Activated CD8-positive, alpha-beta memory T cell treated with anti-CD3 and anti-CD28 coated beads for 1 hour (primary cell): ENCODE measurements at places on chromosomes 5 and 9.

DNA sequence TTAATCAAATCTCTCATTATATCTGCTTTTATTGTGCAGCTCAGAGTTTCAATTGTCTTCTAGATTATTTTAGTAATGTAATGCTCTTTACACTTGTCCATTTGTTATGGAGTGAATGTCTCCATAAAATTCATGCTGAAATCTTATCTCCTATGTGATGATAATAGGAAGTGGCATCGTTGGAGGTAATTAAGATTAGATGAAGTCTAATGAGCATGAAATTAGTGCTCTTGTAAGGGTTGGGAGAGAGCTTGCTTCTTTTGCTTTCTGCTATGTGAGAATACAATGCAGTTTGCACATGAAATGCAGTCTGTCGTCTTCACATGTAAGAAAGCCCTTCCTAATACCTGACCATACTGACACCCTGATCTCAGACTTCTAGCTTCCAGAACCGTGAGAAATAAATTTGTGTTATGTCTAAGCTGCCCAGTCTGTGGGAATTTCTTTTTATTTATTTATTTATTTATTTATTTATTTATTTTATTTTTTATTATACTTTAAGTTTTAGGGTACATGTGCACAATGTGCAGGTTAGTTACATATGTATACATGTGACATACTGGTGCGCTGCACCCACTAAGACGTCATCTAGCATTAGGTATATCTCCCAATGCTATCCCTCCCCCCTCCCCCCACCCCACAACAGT, 1399.2 kb upstream of the CDH6 start:
- no peak for DNase-seq

DNA sequence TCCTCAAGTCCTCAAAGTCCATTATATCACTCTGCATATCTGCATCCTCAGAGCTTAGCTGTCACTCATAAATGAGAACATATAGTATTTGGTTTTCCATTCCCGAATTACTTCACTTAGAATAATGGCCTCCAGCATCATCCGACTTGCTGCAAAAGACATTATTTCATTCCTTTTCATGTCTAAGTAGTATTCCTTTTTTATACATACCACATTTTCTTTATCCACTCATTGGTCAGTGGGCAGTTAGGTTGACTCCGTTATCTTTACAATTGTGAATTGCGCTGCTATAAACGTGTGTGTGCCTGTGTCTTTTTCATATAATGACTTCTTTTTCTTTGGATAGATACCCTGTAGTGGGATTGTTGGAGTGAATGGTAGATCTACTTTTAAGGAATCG, 117.2 kb downstream of the OR2K2 start:
- DNase-seq, result no peak

GRCh38 chr9:7172154-7173115, 414.7 kb downstream of the KDM4C start:
- no peak for DNase-seq

- no peak for DNase-seq
Observed at GRCh38 chr9:124809211-124809610, 32.3 kb downstream of the OLFML2A start.

GRCh38 chr5:115579216-115579615, 23.1 kb downstream of the TICAM2 start:
- no peak for DNase-seq

- no peak for DNase-seq
Observed at GRCh38 chr5:51661646-51662265, 278.5 kb downstream of the ISL1 start.

DNA sequence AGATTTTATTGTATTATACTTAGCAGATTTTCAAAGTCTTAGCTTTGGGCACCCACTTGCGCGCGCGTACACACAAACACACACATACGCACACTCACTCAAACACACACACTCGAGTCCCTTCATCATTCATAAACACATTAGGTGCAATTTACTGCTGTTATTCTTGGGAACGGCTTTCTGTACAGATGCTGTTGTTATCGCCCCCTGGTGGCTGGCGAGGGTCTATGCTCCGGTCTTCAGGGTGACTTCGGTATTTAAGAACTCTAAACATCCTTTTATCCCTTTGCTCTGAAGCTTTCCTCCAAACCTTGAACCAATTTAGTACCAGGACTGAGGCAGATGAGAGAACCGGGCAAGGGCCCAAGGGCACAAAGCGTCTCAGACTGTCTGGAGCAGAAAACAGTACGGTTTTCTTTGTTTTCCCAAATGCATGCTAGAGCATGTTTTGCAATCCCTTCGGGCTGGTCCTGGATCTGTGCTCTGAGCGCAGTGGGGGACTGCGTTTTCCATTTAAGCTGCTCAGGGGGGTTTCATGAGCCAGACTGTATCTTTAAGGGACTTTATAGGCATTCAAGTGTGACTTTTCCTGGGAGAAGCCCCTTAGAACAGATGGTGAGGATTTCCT, 1.7 kb upstream of the SLIT3 start:
- DNase-seq, result peak; percentile 7

GRCh38 chr9:135512241-135512603, 9.0 kb upstream of the LCN1 start:
- no peak for DNase-seq

- no peak for DNase-seq
Observed at GRCh38 chr5:143164557-143164956, 238.9 kb downstream of the NR3C1 start.

GRCh38 chr9:135960411-135961276, 529 bp downstream of the UBAC1 start:
- DNase-seq, result no peak

DNA sequence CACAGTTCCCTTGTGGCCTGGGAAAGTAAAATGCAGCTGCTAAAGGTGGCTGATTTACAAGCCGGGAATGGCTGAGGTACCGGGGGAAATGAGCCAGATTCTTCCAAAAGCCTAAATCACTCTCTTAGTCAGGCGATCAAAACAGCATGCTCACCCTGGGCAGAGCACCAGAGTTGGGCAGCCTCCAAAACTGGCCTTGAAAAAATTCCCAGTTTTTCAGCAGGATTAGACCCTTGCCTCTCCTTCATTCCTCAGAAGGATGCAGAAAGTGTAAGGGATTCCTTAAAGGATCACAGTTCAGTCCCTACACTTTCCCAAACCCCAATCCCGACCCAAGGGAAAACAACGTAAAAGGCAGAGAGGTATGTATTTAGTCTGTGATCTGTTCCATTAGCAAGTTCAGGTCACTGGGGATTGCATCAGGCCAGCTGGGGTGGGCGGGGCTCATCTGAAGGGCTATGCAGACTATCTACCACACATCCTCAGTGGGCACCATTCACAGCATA, 16.9 kb downstream of the TMEM174 start:
- no peak for DNase-seq

DNA sequence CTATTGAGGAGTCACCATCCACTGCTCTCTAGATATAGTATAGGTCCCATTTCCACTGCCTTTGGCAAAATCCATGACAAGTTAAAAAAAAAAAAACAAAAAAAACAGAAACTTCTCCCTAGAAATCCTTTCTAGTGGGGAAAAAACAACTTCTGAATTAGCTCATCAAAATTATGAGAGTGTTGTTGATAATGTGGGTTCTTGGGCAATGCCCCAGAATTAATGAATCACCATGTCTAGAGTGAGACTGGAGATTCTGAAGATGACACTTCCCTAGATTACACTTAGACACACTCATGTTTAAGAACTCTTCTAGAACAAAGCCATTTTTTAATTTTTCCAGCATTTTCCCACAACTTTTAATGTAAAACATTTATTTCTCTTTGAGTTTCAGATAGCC, 728.0 kb upstream of the C9orf72 start:
- no peak for DNase-seq

GRCh38 chr9:14158916-14159315, 155.0 kb downstream of the NFIB start:
- no peak for DNase-seq

DNA sequence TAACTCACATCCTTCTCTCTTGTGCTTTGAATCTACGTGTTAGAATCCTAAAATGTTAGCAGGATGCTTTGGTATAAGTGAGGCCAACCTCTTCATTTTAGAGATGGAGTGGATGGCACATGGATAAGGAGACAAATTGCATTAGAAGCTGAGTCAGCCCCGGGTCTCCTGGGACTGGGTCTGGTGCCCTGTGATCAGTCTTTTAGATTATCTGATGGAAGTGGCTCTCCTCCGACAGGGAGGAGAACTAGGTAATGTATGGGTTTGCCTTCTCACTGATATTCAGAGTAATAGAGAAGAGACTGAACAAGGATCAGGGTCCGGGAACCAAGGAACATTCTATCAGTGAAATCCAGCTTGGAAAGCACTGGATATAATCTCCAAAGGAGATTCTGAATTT, 74.9 kb upstream of the TNFSF8 start:
- no peak for DNase-seq

- DNase-seq, result no peak
Observed at GRCh38 chr5:107306002-107306401, 364.7 kb downstream of the EFNA5 start.

- DNase-seq, result no peak
Observed at GRCh38 chr5:132381614-132382013, 12.1 kb downstream of the SLC22A5 start.
